ENCODE measurements at places on chromosomes 2 and 18. TPM values are rescaled to one million over a fixed set of nuclear protein-coding genes. Genes with fewer than 3 reads are reported as not detected.

- DNase-seq, result no peak
Measured at GRCh38 chr2:150303281-150303680, 184.2 kb downstream of the RND3 start.

DNA sequence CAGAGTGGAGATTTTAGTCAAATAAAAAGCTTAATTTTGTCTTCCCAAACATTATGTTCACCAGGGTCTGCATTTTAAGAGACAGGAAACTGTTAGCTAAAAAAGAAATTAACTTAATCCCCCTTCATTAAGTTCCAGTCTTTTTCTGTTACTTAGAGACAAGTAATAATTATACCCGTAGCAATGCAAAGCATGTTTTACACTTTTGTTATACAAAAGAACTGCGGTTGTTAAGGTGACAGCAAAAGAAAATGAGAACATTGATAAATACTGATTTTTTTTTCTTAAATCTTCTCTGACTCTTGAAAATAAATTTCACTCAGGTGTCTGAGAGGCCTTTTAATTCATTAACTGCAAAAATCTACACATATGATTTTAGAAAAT, 101.4 kb downstream of the MEIS1 start:
- no peak for DNase-seq

GRCh38 chr2:113979191-113980128, 89.6 kb downstream of the ACTR3 start:
- no peak for DNase-seq

- DNase-seq, result no peak
Measured at GRCh38 chr18:12098374-12098773, 4.7 kb downstream of the ANKRD62 start.

GRCh38 chr2:240030379-240031094, at the start of gene OR6B2:
TSS of gene OR6B2 (minus strand) at chr2:240030429. CDS start at chr2:240030429, 0 bp downstream.
- DNase-seq, result no peak

- DNase-seq, result no peak
Measured at GRCh38 chr18:46184727-46185126, 80.5 kb downstream of the HAUS1 start.

- DNase-seq, result no peak
Measured at GRCh38 chr2:196925768-196926561, 542 bp downstream of the PGAP1 start.

GRCh38 chr2:106990297-106990696, 104.3 kb upstream of the ST6GAL2 start:
- DNase-seq, result no peak

- no peak for DNase-seq
Measured at GRCh38 chr2:208406474-208407451, at the start of gene PTH2R. TSS of gene PTH2R (plus strand) at chr2:208406792. CDS start at chr2:208407044, 252 bp downstream.

DNA sequence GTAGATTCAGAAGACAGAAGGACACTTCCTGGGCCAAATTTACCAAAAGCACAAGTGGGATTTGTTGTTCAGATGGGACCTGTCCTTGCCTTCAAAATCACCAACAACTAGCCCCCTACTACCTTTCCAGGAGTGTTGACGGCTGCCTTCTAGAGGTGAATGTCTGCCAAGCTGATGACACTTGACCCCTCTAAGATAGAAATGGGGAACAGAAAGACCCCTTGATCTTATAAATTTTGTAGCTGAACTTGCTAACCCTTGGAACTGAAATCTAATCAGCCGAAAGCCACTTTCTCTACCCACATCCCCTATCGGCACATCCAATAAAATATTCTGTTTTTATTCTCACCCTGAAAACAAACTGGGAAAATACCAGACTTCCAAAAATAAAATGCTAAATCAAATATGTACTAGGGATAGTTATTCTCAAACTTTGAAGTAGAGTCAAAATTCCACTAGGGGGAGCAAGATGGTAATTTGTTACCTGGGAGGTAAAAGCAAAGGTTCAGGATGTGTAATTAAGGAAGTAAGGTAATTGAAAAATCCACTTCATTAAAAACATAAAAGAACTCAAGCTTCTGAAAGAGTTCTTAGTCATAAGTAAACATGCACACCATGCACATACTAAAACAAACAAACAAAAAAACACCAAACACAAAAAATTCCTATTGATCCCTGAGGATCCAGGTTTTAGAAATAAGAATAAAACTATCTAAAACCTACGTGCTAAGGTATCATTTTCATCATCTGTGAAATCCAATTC, 119.2 kb downstream of the ANKRD44 start:
- DNase-seq, result no peak

Gene NEURL3
- 0.56 TPM for total RNA-seq

Gene PDE11A
- total RNA-seq, result 0.65 TPM

Gene MC2R
- total RNA-seq, result not detected
